Left hindlimb (tissue), 1 donor: ENCODE measurements at places on chromosomes 5 and 9.

GRCh38 chr5:151520294-151520693 is 70.8 kb downstream of the FAT2 start:
- no peak for DNase-seq

- no peak for DNase-seq
Measured at GRCh38 chr5:17620627-17621026, 10.4 kb downstream of the TAF11L12 start.

GRCh38 chr5:75614176-75614575 is 2.9 kb downstream of the ANKDD1B start:
- DNase-seq = no peak

GRCh38 chr9:124018730-124019697 is 7.4 kb downstream of the LHX2 start:
- DNase-seq = no peak

DNA sequence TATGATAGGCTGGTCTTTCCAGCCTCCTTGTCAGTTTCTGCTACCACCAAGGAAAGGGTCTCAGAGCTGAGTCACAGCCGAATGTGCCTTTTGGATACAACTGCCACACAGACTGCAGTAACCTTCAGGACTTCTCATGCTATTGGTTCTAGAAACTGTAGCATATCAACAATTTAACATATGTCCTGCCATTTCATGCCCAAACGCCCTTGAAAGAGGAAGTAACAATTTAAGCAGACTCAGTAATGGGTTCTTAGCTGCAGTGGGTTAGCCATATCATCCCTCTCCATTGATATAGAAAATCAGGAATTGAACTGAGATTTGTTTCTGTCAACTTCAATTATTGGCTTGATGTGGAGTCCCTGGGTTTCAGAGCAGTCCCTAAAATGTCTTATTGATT is 4.1 kb upstream of the CLK4 start:
- DNase-seq = no peak

DNA sequence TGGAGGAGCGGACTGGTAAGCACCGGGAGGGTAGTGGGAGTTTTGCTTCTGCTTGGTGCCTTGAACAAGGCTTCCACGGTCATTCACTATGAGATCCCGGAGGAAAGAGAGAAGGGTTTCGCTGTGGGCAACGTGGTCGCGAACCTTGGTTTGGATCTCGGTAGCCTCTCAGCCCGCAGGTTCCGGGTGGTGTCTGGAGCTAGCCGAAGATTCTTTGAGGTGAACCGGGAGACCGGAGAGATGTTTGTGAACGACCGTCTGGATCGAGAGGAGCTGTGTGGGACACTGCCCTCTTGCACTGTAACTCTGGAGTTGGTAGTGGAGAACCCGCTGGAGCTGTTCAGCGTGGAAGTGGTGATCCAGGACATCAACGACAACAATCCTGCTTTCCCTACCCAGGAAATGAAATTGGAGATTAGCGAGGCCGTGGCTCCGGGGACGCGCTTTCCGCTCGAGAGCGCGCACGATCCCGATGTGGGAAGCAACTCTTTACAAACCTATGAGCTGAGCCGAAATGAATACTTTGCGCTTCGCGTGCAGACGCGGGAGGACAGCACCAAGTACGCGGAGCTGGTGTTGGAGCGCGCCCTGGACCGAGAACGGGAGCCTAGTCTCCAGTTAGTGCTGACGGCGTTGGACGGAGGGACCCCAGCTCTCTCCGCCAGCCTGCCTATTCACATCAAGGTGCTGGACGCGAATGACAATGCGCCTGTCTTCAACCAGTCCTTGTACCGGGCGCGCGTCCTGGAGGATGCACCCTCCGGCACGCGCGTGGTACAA is 556 bp downstream of the PCDHGC3 start:
- DNase-seq = peak; percentile 88

DNA sequence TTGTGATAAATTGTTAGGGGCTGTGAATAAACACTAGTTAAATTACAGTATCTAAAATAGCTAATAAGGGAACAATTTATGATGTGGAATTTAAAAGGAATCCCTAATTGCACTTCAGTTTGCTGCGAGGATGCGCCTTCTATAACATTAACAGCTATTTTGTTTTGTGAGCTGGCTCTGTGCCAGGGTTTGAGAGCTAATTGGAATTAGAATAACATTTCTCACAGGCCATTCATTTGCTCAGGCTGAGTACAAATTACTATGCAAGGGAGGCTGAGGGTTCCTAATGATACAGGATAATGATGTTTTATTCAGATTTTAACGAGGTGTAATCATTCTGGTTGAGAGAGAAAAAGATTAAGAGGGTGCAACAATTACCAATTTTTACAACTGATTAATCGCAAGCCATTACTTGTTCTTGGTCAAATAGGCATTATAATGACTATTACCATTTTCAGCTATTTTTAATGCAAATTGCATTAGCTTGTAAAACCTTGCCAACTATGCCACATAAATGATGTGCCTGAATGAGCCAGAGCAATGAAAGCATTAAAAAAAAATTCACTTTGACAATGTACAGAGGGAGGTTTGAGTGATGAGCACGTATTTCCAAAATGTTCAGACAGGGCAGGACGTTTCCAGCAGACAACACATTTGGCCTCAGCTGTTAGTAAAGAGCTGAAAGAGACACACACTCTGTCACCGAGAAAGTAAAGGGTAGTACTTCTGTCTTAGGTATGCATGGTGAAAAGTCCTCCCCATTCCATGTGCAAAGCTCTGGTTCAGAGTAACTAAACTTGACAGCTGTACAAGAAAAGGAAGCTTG is 576.5 kb downstream of the TLE1 start:
- no peak for DNase-seq

- DNase-seq = no peak
Measured at GRCh38 chr9:99973455-99973854, 67.0 kb downstream of the STX17 start.

- DNase-seq = no peak
Measured at GRCh38 chr5:40484495-40484894, 195.2 kb upstream of the PTGER4 start.

DNA sequence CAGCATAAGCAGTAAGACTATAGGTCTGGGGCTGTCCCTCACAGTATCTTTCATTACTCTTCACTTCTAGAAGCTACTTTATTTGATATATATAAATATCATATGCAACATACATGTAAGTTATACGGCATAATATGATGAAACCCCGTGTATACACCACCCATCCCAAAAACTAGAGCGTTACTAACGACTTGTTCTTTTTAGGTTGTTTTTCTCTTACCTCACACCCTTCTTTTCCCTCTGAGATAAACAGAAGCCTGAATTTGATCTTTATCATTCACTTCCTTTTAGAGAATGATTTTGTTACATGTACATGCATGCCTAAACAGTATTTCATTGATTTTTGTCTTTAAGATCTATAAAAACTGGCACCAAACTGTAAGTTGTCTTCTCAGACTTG is 3.7 kb downstream of the TRMO start:
- DNase-seq = no peak

DNA sequence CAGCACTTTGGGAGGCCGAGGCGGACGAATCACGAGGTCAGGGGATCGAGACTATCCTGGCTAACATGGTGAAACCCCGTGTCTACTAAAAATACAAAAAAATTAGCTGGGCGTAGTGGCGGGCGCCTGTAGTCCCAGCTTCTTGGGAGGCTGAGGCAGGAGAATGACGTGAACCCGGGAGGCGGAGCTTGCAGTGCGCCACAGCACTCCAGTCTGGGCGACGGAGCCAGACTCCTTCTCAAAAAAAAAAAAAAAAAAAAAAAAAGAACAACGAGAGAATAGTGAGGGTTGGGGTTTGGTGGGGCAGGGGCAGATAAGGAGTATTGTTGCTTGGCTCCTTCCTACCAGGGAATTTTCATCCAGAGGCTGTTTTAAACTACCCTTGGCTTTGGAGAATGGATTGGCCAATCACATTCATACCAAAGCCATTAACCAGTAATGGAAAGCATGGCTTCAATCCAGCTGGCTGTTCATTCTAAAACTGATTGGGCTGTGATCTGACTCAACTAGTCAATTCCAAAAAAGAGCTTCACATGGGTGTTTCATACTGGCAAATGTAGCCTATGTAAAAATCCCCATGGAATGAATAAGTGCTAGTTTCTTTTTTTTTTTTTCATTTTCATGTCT is 64.4 kb downstream of the PLCXD3 start:
- DNase-seq = no peak

DNA sequence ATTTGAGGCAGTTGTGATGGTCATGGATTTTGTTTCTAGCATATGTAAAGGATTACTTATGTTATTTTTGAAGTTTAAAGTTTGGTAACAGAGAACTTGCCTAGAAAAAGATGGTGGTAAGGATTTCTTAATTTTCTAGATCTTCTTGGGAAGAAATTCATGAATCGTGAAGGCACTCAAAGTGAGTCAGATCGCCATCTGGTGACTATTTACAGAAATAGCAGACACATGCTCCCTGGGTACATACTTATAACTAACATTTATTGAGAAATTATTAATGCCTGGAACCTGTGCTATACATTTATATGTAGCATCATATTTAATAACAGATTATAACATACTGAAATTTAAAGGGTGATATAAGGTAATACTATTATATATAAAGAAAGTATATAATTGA is 299.7 kb downstream of the IZUMO3 start:
- DNase-seq = no peak

GRCh38 chr9:69004836-69005235 is 9.1 kb downstream of the PRKACG start:
- no peak for DNase-seq

DNA sequence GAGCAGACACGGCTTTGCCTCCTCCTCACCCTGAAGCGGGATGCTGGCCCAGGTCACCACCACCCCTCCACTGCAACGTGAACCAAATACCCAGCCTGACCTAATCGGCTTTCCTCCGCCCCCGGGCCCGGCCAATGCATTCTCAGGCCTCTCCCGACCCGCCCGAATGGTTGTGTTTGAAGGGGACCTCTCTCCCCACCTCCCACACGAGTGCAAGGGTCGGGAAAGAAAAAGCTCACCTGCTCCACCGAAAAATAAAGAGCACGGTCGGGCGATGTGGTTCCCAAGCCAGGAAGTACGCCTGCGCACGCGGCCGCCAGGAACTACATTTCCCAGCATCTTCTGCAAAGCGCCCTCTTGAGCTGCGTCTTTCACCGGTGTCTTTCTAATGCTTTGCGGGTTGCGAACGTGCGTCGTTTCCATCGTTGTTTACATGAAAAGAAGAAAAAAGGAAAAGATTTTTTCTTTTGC is at the start of gene ZNF883:
TSS of gene ZNF883 (minus strand) at position 282 of the 471 bp plus-strand sequence.
- DNase-seq = peak; percentile 81

DNA sequence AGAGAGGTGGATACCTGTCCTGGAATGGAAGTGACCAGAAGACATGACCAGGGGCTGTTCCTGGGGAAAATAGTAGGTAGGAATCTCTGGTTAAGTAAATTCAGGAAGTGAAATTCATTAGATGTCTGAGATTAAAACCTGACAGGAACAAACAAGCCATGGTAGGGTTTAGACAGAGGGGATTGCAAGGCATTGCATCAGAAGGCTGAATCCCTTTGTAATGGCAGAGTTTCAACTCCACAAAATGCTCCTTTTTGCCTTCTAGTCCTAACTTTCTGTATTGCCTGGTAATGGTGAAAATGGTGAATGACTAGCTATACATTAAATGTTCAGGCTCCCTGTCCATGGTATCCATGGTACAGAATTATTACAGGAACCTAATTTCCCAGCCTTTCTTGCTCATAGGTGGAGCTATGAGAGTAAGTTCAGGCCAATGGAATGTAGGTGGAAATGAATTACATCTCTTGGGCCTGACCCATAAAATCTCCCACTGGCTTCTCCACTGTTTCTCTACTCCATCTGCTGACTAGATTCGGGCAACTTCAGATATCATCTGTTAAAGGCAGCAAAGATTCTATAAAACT is 113.4 kb upstream of the CNTLN start:
- DNase-seq = no peak

DNA sequence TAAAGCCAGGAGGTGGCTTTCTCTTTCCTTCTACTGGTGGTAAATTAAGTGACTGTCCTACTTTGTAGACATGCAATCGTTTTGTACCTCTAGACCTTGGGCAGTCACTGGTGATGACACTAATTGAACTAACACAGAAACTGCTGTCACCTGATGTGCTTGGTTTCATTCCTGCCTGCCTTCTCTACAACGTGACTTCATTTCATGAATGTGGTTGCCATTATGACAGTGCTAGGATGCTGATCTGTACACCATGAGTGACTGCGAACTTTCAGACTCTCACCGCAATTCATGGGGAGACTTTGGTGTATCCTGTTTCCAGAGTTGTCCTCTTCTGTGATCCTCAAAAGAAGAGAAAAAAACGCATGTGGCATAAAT is 47.5 kb downstream of the UBE2QL1 start:
- no peak for DNase-seq

DNA sequence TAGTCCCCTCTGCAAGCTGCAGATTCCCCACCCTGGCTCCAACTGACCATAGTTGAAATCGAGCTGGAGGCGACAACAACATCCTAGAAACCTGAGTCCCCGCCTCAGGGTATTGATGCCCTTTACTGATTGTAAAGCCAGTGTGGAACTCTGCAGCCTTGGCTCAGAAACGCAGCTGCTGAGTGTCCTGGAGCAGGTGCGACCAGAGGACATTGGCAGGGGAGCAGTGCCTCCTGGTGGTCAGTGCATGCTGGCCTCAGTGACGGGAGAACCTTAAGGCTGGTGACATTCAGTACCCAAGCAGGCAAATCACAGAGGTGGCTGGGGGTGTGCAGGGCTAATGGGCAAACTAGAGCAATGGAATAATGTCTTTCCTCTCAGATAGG is 20.4 kb upstream of the ZNF354B start:
- peak; percentile 49 for DNase-seq

DNA sequence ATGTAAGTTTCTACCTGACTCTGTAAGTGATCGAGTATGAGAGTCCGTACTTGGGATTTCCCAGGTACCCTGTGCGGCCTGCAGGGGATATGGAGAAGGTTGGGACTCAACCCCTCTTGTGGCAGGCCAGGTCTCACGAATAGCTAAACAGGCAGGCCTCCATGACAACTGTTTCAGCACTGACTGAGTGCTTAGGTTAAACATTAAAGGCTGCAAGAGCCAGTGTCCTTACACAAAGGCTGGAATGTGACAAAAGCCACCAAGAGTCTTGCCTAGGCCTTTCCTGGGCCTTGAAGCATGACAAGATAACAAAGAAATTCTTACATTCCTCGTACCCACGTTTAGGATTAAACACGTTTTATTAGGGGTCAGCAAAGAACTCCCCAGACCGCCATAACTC is 58.6 kb downstream of the THBS4 start:
- no peak for DNase-seq

- no peak for DNase-seq
Measured at GRCh38 chr5:19140276-19140675, 847.7 kb downstream of the CDH18 start.

- peak; percentile 38 for DNase-seq
Measured at GRCh38 chr5:112005623-112005930, 248.6 kb upstream of the NREP start.

GRCh38 chr9:126307322-126308061 is 19.1 kb upstream of the MVB12B start:
- no peak for DNase-seq

- DNase-seq = no peak
Measured at GRCh38 chr9:98778251-98778650, 18.1 kb downstream of the ANKS6 start.

DNA sequence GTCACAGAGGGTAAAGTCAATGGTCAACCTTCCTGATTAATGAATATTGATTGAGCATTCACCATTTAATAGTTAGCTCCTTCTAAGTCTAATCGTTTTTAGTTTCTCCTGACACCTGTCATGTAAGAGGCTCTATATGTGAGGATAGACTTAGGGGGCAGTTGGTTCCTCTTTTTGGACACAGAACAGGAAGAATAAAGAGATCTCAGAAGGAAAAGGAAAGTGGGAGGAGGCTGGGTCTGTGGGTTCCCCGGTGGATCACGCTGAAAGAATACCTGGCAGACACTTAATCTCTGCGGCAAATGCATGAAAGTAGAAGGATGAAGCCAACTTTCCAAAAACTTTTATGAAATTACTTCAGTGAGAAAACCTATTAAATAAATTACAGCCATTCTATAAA is 98.4 kb downstream of the PDE4D start:
- DNase-seq = no peak
